ENCODE measurements at places on chromosomes 1 and 21.

GRCh38 chr1:91777630-91778300 lies 108.2 kb downstream of the TGFBR3 start:
- no peak for DNase-seq

DNA sequence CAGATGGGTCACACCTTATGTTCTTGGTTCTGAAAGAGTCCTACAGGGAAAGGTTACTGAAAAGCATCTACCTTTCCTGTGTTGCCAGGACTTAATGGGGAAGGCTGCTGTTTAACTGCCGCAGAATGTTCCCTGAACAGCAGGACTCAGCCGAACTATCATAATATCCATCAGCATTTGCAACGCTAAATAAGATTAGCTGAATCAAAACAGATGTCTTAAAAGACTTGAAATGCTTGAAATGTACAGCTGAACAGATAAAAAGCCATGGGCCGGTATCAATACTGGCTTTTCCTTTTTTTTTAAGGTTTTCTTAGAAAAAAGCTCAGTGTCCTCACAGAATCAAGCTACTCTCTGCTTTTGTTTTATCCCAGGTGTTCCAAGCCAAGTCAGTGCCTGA lies 19.7 kb upstream of the ATP13A2 start:
- no peak for DNase-seq

DNA sequence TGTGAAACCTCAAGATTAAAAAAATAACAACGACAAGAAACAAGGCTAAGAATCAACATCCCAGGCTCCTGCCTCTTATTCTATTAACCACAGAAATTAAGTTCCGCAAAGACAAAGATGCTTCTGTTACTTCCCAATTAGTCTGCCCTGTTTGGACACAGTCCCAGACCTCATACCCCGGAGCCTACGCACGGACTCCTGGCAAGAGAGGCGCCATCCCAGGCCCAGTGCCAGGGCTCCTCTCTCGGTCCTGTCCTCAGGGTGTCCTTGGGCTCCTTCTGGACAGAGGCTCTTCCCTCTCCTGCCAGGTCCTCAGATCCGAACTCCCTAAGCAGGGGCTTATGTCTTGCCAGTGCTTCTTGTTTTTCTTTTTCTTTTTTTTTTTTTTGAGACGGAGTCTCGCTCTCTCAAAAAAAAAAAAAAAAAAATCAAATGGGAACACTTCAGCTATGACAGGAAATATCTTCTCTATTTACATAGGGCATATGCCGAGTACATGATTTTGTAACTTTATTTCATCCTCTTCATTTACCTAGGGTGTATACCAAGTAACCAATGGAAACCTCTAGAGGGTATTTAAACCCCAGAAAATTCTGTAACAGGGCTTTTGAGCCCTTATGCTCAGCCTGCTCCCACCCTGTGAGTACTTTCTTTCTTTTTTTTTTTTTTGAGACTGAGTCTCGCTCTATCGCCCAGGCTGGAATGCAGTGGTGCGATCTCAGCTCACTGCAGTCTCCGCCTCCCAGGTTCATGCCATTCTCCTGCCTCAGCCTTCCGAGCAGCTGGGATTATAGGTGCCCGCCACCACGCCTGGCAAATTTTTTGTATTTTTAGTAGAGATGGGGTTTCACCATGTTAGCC lies 11.7 kb upstream of the ENO1 start:
- DNase-seq: peak; percentile 78

GRCh38 chr1:231162297-231162969 lies 575 bp downstream of the TRIM67 start:
- DNase-seq: peak; percentile 75

GRCh38 chr1:26900815-26901511 lies 696 bp upstream of the GPATCH3 start:
- no peak for DNase-seq

DNA sequence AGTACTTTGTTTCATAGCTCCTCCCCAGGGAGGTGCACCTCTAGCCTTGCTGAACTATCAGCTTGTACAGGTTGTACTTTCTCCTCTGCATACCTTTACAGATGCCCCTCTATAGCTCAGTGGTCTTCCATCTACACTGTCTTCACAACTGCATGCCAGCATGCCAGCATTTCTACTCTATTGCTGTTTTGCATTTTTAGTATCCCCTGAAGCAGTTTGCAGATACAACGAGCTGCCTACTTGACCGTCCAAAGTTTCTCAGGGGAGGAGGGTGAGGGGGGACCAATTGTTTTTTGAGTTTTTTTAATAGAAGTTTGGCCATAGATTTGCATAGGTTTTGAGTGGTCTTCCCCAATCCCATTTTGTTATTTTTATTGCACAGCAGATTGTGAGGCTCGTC lies 27.6 kb upstream of the CTH start:
- DNase-seq: no peak

DNA sequence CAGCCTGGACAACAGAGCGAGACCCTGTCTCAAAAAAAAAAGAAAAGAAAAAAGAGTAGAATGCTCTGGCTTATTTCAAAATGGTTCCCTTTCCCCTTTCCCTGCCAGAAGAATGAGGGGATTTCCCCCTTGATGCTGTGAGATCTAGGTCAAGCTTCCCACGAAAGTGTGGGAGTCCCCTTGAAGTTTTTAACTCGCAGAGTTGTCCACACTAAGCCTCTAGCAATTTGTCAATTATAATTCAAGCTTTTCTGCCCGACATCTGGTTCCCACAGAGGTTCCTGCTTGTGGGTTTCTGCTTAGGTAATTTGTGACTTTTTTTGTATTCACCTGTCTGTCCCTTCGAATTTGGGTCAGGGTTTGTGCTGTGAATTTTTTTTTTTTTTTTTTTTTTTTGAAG lies 62.8 kb downstream of the ZFYVE9 start:
- DNase-seq: no peak

GRCh38 chr21:33950431-33951079 lies 35.0 kb upstream of the ATP5PO start:
- DNase-seq: no peak

GRCh38 chr21:31557421-31558188 lies 101.9 kb upstream of the SOD1 start:
- DNase-seq: peak; percentile 13

DNA sequence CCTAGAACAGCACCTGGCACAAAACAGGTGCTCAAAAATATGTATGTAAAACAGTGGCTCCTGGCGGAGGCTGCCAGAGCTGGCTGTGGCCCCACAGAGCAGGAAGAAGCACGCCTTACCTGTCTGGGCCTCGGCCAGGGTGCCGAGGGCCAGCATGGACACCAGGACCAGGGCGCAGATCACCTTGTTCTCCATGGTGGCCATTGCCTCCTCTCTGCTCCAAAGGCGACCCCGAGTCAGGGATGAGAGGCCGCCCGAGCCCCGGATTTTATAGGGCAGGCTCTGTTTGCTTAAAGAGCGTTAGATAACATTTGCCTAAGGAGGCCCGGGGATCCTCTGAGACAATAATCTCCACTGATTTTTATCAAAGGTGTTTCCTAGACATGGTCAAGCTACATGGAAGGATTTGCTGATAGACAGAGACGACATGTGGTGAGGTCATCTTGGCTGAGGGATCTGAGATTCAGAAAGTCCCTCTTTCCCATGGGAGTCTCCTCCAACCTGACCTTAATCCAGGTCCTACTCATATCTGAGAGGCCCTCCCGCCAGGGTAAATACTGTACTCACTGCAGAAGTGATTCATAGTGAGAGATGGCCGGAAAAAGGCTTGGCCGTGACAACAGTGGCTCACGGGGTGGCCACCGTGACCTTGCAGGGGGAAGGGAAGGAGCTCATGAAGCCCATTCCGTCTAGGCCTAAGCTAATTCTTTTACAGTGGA lies at the start of gene TFF1:
Gene TFF1, minus strand, starts transcription at position 244 of the 719 bp plus-strand sequence. Its CDS starts 40 bp downstream, at position 204.
- DNase-seq: no peak

- no peak for DNase-seq
Measured at GRCh38 chr1:30893776-30894507, 14.6 kb downstream of the SDC3 start.

- DNase-seq: no peak
Measured at GRCh38 chr1:54024358-54024757, 6.4 kb upstream of the LDLRAD1 start.

- DNase-seq: no peak
Measured at GRCh38 chr1:222390181-222390580, 157.7 kb downstream of the HHIPL2 start.
